Activated B cell treated with CpG ODN at 0.5 μM for 24 hours (primary cell): ENCODE measurements at places on chromosomes 3 and 15.

DNA sequence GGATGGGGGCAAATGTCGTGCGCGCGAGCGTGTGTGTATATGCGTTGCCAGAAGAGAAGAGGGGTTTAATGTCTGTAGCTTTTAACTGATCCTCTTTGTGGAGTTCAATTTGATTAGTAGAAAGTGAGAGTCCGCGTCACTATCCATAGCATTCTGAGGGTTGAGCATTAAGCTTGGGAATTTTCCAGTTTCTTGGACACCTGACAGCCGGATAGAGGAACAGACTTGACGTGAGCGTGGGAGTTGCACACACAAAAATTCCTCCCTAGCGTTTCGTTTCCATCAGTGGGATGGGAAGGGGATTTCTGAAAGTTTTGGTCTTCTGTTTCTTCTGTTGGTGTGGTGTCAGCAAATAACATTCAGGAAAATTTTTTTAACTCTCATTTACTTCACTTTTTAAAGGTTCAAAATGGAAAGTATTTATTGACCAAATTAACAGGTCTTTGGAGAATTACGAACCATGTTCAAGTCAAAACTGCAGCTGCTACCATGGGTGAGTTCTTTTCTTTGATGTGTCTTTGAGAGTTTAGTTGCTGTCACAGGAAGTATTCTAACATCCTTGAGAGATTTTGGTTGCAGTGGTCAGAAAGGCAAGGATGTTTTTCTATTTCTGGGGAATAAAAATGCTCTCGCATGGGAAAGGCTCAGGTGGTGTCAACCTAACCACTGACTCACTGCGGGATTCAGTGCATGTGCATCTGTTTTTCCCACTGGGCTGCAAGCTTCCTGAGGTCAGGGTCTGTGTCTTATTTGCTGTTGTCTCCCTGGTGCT, 841 bp downstream of the POGLUT1 start:
- DNase-seq, result no peak

- DNase-seq, result no peak
These were observed 532.8 kb downstream of the ZIC1 start for GRCh38 chr3:147941969-147942368.

- DNase-seq, result no peak
These were observed 40.5 kb downstream of the HES1 start for GRCh38 chr3:194176274-194176991.

DNA sequence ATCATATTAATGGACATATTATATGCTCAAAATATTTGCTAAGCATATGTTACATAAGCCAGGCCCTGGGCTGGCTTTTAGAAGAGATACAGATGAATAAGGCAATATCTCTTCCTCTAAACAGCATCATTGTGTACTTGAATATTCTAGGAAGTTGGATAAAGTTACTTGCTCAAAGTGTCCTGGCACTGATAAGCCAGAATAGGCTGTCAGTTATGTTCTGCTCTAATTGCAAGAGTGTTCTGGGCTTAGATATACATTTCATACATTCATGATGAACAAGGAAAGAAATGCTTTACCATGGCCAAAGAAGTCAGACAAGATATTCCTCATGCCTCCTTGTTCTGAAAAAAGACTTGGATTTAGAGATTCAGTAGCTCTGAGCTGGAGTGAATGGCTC, 40.7 kb downstream of the KBTBD12 start:
- no peak for DNase-seq

DNA sequence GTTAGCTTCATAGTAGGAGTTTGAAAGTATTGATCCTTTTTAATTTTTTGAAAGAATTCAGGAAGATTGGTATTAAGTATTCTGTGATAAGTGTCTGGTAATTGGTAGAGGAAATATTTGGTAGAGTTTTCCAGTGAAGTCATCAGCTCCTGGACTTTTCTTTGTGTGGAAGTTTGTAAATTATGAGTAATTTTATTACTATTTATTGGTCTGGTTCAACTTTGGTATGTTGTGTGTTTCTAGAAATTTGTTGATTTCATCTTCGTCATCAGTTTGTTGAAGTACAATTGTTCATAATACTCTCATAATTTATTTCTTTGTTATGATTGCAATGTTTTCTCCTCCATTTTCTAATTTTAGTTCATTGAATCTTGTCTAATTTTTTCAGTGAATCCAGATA, 832.0 kb downstream of the OTOL1 start:
- no peak for DNase-seq

GRCh38 chr3:136642711-136643110, 109.5 kb downstream of the STAG1 start:
- no peak for DNase-seq

DNA sequence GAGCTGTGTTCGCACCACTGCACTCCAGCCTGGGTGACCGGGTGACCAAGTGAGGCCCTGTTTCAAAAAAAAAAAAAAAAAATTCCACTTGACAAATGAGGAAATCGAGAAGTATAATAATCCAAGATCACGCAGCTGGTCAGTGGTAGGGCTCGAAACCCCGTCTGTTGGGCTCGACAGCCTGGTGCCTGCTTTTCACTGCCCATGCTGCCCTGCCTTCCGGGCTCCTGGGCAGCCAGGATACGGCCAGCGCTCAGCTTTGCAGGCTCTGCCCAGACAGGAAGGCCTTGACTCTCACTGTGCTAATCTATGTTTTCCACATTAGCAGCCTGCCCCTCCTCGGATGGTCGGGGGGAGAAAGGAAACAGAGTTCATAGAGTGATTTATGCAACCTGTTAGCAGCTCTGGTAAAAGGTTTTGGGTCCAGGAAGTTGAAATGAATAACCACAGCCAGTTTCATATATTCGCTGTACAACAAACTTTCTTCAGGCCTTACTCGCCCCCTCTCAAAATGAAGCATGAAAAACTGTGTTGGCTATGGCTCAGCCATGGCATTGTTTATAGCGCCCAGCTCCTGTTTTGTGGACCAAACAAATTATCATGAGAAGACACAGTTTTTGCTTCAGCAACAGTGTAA, 108.8 kb downstream of the XXYLT1 start:
- no peak for DNase-seq

DNA sequence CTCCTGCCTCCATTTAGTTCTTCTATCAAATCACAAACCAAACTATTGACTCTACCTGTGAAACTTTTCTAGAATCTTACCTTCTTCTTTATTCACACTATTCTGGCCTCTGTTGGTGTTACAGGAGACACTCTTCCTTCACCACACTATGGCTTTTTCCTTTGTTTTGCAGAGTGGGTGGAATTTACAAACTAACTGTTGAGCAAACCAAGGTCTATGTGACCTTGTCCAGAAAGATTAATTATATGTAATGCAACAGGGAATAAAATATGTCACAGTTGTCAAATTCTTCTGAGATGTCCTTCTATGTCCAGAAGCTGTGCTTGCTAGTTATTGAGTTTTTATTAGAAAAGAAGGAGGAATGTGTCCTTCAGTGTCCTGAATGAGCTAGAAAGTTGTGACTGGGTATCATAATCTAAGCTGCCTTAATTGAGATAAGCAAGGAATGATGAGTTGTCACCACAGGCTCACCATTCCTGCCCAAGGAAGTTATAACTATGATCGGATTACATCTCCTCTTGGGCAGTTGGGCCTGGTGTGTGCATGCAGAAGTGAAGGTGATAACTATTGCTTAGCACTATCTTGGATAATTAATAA, 21.7 kb downstream of the ARL14 start:
- no peak for DNase-seq

DNA sequence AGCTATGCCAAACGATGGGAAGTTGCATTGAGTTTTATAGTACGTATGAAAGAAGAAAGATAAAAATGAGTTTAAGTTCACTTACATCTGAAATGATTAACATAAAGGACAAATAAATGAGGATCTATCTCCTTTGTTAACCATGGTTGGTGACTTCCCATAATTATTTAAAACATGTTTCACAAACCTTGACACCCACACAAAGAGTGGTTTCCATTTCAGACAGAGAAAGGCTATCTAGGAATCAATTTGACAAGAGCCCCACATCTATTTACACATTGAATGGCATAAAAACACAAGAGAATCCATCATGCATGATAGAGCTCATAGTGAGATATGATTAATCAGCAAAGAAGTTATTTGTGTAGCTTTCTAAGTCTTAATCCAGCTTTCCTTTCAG, 14.2 kb upstream of the MTMR10 start:
- DNase-seq, result no peak
